Effector CD4-positive, alpha-beta T cell (primary cell): ENCODE measurements at places on chromosomes 12 and 14.

DNA sequence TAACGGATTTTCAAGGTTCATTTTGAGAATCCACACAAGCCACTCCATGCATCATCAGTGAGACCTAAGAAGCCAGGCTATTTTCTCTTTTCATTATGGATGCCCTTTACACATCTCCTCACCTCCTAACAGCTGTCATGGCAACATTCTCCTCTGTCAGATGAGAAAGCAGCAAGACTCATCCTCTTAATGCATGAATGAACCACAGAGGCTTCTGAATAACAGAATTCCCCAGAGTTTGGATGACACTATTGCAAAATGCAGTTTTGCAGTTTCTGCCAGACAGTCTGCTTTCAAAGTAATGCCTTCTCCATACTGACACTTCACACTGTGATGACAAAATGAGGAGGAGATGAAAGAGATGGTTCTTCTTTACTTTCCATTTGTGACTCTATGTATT lies 286.7 kb upstream of the GRIP1 start:
- DNase-seq: no peak

- DNase-seq: no peak
These were observed 75.5 kb downstream of the SYNE3 start for GRCh38 chr14:95440951-95441350.

- DNase-seq: no peak
These were observed 629 bp downstream of the RAD51AP1 start for GRCh38 chr12:4539167-4539870.

DNA sequence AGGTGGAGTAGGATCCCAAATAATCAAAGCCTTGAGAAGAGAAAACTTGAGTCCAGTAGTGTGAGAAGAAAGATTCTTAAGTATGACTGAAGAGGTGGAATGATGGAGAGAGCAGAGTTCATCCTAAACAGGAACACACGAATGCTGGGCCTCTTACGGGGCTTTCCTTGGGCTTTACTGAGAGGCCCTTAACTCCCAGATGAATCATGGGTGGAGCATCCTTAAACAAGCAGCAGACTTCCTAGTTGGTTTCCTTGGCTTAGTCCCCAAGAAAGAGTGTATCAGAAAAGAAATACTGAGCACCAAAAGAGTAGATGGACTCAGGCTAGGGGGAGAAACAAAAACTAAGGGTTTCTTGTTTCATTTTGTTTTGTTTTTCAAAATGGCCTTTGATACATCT lies 132.5 kb downstream of the GPR135 start:
- no peak for DNase-seq

- no peak for DNase-seq
These were observed 20.2 kb downstream of the TNFAIP2 start for GRCh38 chr14:103143506-103143905.
